ENCODE measurements at places on chromosomes 7 and 10. TPM values are rescaled to one million over a fixed set of nuclear protein-coding genes. Genes with fewer than 3 reads are reported as not detected.

Gene HYAL4
- total RNA-seq: 0.37 TPM

Gene DRGX
- total RNA-seq: not detected

Gene EPHB4
- total RNA-seq: 0.82 TPM

Gene UPK3BL2
- total RNA-seq: 16.2 TPM

Gene EPHA1
- total RNA-seq: 0.21 TPM

Gene EGR2
- 28.2 TPM for total RNA-seq

Gene CDCA7L
- total RNA-seq: 68.5 TPM

Gene CLEC2L
- not detected for total RNA-seq

Gene MTERF1
- total RNA-seq: 19.0 TPM

Gene NKX2-3
- total RNA-seq: not detected

Gene PNLIPRP3
- total RNA-seq: not detected

Gene UCN3
- total RNA-seq: not detected

Gene IMMP2L
- total RNA-seq: 22.3 TPM

Gene AKR1D1
- not detected for total RNA-seq

Gene CD36
- 117 TPM for total RNA-seq

Gene TFPI2
- total RNA-seq: 0.28 TPM

Gene VSTM2A
- not detected for total RNA-seq

Gene RELN
- total RNA-seq: 0.21 TPM

Gene MYL10
- total RNA-seq: not detected

Gene CCDC172
- not detected for total RNA-seq

Gene CAMK2B
- total RNA-seq: 0.24 TPM

Gene R3HCC1L
- total RNA-seq: 13.7 TPM

Gene LDB3
- total RNA-seq: not detected

Gene TMEM248
- total RNA-seq: 70.0 TPM

Gene ARL3
- 7.7 TPM for total RNA-seq

Gene OPN4
- not detected for total RNA-seq

Gene GIMAP5
- total RNA-seq: 4.5 TPM

Gene OR6B1
- total RNA-seq: not detected

Gene TMEM225B
- 0.26 TPM for total RNA-seq

Gene SLC26A3
- 0.53 TPM for total RNA-seq

Gene NUTM2E
- total RNA-seq: 0.58 TPM

Gene LIPN
- not detected for total RNA-seq

Gene OIT3
- not detected for total RNA-seq

Gene SPAM1
- not detected for total RNA-seq

Gene BET1
- 12.5 TPM for total RNA-seq

Gene CYP2C19
- not detected for total RNA-seq

Gene IGF2BP3
- total RNA-seq: 49.7 TPM

Gene POLR3A
- total RNA-seq: 20.4 TPM

Gene ATG9B
- 0.36 TPM for total RNA-seq

Gene PRLHR
- total RNA-seq: not detected

Gene TAS2R4
- total RNA-seq: 0.33 TPM

Gene CABCOCO1
- total RNA-seq: not detected

Gene THNSL1
- 6.3 TPM for total RNA-seq

Gene AEBP1
- 0.16 TPM for total RNA-seq

Gene NPC1L1
- 0.08 TPM for total RNA-seq

Gene GPR26
- 0.03 TPM for total RNA-seq

Gene MKX
- not detected for total RNA-seq

Gene PHTF2
- 30.4 TPM for total RNA-seq

Gene CAMK1D
- 35.5 TPM for total RNA-seq

Gene ASZ1
- total RNA-seq: not detected

Gene TMEM130
- not detected for total RNA-seq

Gene VWDE
- 0.74 TPM for total RNA-seq

Measured in GM12878 (cell line).